ENCODE measurements at places on chromosomes 5 and 9.
A peak's percentile ranks its signal among the peaks of the same experiment; 100 is the strongest.

DNA sequence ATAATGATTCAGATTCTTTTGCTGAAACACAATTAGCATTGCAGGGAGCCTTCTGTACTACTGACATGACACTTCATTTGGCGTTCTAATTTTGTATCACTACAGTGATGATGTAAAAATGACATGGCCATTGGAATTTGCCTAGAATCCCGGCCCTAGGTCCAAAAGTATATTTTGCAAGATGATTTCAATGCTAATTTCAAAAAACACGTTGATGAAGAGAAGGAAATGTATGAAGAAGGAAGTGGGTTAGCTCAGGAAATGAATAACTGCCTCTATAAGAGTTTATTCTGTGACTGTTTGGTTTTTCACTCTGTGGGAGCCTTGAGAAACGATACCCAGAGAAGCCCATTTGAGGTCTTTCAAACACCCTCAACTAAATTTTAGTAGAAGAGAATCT lies 59.3 kb downstream of the OSTF1 start:
- peak; percentile 63 for DNase-seq

DNA sequence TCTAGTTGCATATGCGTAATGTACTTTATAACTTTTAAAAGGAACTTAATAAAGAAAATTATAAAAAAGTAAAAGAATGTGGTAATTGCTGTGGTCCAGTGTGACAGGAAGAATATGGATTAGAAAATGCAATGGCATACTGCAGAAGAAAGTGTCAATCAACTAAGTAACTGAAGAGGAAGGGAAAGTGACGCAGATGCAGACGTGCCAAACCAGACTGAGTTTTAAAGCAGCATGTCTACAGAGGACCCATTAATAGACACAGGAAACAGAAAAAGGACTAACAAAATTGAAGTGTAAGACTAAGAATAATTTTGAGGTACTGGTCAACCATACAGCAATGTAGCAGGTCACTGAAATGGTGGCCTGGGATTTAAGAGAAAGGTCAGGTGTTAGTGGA lies 73.3 kb downstream of the DPYSL3 start:
- no peak for DNase-seq

DNA sequence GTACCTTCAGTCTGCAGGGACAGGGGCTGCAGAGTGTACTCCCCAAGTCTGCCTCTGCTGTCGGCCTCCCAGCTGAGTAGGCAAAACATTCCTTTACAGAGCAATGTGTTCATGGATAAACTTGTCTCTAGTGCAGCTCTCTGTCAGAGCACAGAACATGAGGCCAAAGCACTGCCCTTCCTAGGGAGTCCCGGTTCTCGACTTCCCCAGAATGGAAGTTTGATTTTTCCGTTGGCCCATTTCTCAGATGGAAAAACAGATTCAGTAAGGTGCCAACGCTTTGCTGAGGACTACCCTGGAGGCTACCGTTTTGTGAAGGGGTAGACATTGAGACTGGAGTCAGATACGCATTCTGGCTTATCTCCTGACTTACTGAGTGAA lies 422 bp upstream of the TRIM32 start:
- DNase-seq: no peak

GRCh38 chr5:67092535-67092934 lies 104.1 kb downstream of the CD180 start:
- no peak for DNase-seq

DNA sequence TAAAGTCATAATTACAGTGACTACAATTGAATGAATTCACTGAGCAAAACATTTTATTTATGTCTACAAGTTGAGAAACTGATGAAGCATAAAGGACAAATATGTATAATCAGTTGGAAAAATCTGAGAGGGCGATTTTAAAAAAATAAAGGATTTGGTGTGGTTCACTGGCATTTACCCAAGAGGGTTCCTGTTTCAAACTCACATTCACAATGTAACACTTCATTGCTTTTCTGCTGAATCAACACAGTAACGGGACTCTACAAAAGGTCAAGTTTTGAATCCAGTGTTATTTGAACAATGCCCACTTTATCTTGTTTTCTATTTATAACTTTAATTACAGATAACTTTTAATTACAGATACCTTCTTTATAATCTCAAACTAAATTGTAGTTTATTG lies 138.6 kb downstream of the NUDT12 start:
- DNase-seq: no peak

DNA sequence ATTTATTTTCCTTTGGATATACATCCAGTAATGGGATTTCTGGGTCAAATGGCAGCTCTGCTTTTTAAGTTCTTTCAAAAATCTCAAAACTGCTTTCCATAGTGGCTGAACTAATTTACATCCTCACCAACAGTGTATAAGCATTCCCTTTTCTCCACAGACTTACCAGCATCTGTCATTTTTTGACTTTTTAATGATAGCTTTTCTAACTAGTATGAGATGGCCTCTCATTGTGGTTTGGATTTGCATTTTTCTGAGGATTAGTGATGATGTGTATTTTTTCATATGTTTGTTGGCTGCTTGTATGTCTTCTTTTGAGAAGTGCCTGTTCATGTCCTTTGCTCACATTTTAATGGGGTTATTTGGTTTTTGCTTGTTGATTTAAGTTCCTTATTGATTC lies 90.0 kb upstream of the HMHB1 start:
- DNase-seq: no peak

DNA sequence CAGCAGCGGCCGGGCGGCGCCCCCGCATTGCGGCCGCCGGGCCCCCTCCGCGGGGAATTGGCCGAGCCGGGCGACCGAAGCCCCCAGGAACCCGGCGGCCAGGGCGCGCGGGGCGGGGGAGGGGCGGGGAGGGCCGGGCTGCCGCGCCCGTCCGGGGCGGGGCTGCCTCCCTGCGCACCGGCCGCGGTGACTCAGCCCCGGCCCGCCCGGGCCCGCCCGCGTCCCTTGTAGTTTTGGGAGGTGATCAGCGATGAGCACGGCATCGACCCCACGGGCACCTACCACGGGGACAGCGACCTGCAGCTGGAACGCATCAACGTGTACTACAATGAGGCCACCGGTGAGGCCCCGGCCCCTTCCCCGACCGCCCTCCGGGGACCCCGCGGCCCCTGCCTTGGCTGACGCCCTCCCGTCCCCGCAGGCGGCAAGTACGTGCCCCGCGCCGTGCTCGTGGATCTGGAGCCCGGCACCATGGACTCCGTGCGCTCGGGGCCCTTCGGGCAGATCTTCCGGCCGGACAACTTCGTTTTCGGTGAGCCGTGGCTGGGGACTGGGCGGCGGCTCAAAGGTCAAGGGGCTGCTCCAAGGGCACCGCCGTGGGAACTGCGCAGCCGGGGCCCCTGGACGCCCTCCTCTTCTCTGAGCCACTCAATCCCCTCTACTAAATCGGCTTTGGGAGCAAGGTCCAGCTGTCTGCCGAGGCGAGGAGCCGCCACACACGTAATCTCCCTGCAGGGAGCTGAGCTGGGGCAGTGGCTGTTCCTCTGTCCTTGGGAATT lies 592 bp downstream of the TUBB4B start:
- DNase-seq: no peak

DNA sequence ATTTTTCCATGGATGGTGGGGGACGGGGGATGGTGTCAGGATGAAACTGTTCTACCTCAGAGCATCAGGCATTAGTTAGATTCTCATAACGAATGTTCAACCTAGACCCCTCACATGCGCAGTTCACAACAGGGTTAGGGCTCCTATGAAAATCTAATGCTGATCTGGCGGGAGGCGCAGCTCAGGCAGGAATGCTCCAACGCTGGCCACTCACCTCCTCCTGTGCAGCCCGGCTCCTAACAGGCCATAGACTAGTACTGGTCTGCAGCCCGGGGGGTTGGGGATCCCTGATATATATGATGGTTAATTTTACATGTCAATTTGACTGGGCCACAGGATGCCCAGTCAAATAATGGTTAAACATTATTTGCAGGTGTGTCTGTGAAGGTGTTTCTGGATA lies 199.0 kb upstream of the NR4A3 start:
- no peak for DNase-seq

- no peak for DNase-seq
These were observed 13.4 kb downstream of the ELAVL2 start for GRCh38 chr9:23812673-23813072.

DNA sequence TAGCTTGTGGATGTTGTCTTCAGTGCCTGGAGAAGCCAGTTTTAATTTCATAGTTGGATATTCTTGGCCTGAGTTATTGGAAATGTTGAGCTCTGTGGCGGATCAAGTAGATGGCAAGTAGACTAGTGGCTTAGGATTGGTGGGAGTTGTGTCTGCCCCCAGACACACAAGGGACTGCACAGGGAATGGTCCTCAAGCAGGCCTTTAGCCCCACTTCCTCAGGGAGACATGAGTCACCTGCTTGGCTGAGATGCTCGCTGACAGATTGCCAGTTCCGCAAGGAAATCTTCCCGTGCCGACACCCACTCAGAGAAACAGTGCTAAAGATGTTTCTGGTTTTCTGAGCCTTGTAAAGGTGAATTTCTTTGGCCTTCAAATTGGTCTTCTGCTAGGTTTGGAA lies 18.8 kb upstream of the CATSPER3 start:
- DNase-seq: no peak

- DNase-seq: no peak
These were observed 299.4 kb downstream of the COX7C start for GRCh38 chr5:86917117-86917579.

DNA sequence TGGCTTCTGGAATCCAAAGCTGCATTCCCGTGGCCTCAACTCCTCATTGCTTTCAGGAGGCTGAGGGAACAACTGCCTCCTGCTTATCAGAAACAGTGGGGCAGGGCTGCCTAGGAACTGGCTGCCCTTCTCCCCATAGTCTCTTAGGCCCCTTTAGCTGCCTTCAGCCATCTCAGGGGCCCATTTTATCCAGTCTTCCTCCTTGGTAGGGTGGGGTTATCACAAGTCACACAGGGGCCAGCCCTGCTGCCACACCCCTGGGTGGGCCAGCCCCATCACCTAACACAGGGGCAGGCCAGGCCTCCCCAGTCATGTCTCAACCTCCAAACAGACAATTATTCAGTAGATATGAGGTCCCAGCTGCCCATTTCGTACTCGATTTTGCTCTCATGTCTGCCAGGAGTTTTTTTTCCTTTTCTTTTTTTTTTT lies 3.9 kb downstream of the ALAD start:
- no peak for DNase-seq

DNA sequence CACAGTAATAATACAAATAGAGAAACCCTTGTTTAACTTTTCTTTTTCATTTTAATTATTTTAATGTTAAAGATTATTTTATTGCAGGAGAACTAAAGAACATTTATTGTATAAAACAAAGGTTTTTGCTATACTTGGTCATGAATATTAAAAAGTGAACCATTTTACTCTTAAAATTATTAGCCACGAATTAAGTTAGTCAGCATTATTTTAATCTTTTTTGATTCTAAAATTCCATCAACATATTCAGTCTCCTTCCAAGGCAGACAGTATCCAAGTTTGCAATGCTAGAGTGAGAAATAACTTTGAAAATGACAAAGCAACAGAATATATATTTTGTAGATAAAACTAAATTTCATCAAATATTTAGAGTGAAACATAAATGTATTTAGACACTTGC lies 110.7 kb upstream of the CDH18 start:
- no peak for DNase-seq

GRCh38 chr9:33025572-33026342 lies 684 bp downstream of the DNAJA1 start:
- peak; percentile 59 for DNase-seq

DNA sequence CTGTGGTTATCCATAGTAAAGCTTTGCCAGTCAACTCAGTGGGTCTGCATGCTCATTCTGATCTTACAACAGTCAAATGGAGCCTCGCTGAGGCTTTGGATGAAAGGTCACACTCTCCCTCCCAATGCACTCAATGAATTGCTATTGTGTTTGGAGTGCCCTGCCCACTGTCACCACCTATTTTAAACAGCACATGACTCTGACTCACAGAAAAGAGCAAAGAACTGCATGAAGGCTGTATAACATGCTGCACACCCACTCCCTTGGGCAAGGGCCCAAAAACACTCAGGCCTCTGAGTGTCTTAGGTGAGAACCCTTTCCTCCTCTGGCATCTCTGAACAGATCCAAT lies 118.7 kb upstream of the CCDC112 start:
- no peak for DNase-seq

GRCh38 chr9:4116071-4116581 lies 183.7 kb downstream of the GLIS3 start:
- DNase-seq: no peak

DNA sequence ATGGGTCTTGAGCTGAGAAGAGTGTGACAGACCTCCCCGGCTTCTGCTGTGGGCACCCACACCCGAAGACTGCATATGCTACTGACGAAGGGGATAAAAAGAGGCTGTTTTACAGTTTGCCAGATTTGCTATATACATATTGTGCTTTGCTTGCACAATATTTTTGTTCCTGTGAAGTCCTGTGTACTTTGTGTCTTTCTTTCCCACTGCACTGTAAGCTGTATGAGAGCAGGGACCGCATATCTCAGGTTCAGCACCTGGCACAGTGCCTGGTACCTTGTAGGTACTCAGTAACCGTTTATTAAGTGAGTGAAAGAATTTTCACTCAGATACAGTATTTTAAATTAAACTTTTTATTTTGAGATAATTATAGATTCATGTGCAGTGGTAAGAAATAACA lies 8.2 kb upstream of the GARNL3 start:
- no peak for DNase-seq

GRCh38 chr5:94243612-94244011 lies 374.8 kb downstream of the KIAA0825 start:
- DNase-seq: no peak

- no peak for DNase-seq
These were observed 21.5 kb upstream of the ARHGAP26 start for GRCh38 chr5:142748568-142749249.

- DNase-seq: no peak
These were observed 56.7 kb upstream of the PAPPA start for GRCh38 chr9:116096853-116097252.

DNA sequence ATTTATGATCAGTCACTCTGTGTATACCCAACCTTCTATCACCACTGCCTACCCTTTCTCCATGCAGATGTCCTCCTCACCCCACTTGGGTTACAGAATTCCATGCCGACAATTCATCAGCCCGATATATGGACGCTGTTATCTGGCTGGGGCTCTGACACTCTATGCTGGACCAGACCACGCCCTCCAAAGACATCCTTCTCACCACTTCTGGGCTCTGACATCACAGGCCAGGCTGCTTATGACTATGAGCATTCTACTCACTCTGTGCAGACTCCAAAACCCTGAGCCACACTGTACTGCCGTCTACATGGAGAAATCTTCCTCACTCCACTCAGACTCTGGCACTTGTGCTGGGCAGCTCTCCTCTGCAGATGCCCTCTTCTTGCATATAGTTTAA lies 7.6 kb upstream of the AK3 start:
- DNase-seq: no peak

DNA sequence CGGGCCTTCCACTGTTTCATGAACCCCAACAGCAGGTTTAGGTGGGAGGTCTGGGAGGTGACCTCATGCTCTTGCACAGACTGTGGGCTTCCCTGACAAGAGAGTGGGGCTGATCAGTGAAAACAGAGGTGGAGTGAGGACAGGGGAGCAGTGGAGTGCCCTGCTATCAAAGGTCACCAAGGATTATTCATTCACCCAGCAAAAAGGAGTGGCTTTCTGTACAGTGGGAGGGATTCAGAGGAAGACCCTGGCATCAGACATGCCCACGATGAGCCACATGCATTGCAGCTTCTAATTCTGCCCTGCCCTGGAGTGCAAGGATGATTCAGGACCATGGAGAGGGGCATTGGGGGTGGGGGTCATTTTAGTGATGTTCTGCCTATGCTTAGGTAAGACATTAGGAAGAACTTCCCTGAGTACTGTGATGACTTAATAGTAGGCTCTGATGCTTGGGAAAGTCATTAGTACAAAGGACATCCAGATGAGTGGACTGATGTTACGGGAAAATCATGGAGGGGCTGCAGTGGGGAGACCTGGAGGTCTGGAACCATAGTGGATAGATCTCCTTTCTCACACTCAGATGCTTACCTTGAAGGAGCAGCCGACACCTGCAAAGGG lies 12.8 kb downstream of the TRAF1 start:
- DNase-seq: no peak

GRCh38 chr9:85151741-85152140 lies 482.2 kb downstream of the NTRK2 start:
- no peak for DNase-seq
